Epithelial cell of umbilical artery (primary cell): ENCODE measurements at places on chromosomes 6 and 20. TPM values are rescaled to one million over a fixed set of nuclear protein-coding genes. Genes with fewer than 3 reads are reported as not detected.

LAMP5 gene
- total RNA-seq = under 0.01 TPM in 1 of 2 replicates, not detected in the other

FRMD1 gene
- total RNA-seq = under 0.01 TPM in 1 of 2 replicates, not detected in the other

GGTLC1 gene
- total RNA-seq = not detected in 2 replicates

PRKN gene
- 0.15 and 0.97 TPM in 2 replicates for total RNA-seq

SLC52A3 gene
- not detected in 2 replicates for total RNA-seq

THBS2 gene
- 3.6 and 6.5 TPM in 2 replicates for total RNA-seq

ULBP3 gene
- 6.1 and 13.0 TPM in 2 replicates for total RNA-seq

HTR1E gene
- not detected in 2 replicates for total RNA-seq

NNAT gene
- total RNA-seq = under 0.01 TPM in 1 of 2 replicates, not detected in the other

BMP5 gene
- not detected in 2 replicates for total RNA-seq

HCRTR2 gene
- total RNA-seq = not detected in 2 replicates

GSTA2 gene
- not detected in 2 replicates for total RNA-seq

NKAIN2 gene
- total RNA-seq = under 0.01 TPM in 1 of 2 replicates, not detected in the other

BCAS1 gene
- total RNA-seq = under 0.01 TPM in 1 of 2 replicates, not detected in the other

SRC gene
- total RNA-seq = 9.7 and 13.1 TPM in 2 replicates

CCND3 gene
- 34.8 and 55.0 TPM in 2 replicates for total RNA-seq

PAK5 gene
- not detected in 2 replicates for total RNA-seq

CRIP3 gene
- total RNA-seq = not detected in 2 replicates

GTPBP2 gene
- total RNA-seq = 28.6 and 47.4 TPM in 2 replicates

EIF6 gene
- 142 and 222 TPM in 2 replicates for total RNA-seq

HLA-DRB5 gene
- not detected in 2 replicates for total RNA-seq

L3MBTL1 gene
- total RNA-seq = 2.3 and 9.3 TPM in 2 replicates
